ENCODE measurements at places on chromosomes 7 and 10.
A peak's percentile ranks its signal among the peaks of the same experiment; 100 is the strongest.

- DNase-seq = no peak
Observed at GRCh38 chr10:14282276-14282675, 48.4 kb downstream of the FRMD4A start.

DNA sequence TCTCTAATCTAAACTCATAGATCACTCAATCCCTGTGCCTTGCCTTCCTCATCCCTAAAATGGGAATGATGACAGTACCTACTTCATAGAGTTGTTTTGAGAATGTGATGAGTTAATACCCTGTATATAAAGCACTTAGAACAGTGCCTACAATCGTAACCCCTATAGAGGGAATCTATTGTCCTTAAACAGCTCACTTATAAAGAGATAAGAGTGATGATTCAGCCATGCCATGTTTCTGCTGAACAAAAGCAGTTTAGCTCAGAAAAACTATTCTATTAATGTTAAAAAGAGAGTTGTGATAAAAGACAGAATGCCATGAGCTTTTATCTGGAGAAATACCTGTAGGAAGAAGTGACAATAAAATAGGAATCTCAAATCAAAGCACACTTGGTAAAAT is 63.6 kb downstream of the CUBN start:
- no peak for DNase-seq

DNA sequence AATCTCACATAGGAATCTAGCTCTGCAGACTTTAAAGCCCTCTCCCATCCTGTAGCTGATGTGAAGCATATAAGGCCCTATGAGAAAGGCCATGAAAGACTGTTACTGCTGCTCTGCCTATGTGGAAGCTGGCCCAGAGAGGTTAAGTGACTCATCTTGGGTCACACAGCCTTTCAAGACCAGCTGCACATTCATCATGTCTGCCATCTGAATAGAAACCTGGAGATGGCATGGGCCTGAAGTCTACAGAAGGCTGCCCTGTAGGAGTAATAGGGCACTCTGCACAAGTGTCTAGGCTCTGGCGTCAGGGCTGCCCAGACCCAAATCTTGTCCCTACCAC is 59.4 kb upstream of the COL13A1 start:
- no peak for DNase-seq

- no peak for DNase-seq
Observed at GRCh38 chr7:42238709-42239366, 1.8 kb upstream of the GLI3 start.

GRCh38 chr7:5214641-5215040 is 24.6 kb downstream of the WIPI2 start:
- no peak for DNase-seq

DNA sequence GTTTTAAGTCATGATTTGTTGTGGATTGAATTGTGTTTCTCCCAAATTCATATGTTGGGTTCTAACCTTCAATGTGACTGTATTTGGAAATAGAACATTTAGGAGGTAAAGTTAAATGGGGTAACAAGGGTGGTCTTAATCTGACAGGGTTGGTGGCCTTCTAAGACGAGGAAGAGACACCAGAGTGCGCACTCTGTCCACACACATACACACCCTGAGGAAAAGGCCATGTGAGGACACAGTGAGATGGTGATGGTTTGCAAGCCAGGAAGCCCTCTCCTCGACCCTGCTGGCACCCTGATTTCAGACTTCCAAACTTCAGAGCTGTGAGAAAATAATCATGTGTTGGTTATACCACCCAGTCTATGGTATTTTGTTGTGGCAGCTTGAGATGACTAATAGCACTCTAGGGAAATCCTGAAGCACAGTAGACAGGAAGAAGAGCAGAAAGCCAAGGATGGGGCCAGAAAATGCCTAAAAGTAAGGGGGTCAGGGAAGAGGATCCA is 28.0 kb upstream of the SEM1 start:
- DNase-seq = no peak

- DNase-seq = no peak
Observed at GRCh38 chr7:801940-802381, 30.3 kb upstream of the SUN1 start.

DNA sequence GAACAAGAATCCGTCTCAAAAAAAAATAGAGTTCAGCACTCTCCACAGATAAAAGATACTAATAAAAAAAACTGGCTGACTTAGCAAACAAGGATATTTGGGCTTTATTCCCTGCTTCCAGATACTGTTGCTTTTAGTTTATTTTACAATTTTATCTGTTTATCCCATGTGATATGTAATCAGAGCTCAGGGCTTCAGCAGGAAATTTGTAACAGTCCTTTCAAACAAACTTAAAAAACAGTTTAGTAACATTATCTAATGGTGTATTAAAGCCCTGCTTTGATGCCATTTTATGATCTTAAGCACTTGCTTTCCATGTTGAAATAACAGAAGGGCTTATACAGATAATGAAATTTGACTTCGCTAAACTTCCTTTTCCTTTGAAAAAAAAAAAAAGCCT is 28.1 kb downstream of the DCLRE1A start:
- no peak for DNase-seq

GRCh38 chr10:103679096-103679790 is 176.1 kb downstream of the SH3PXD2A start:
- no peak for DNase-seq

DNA sequence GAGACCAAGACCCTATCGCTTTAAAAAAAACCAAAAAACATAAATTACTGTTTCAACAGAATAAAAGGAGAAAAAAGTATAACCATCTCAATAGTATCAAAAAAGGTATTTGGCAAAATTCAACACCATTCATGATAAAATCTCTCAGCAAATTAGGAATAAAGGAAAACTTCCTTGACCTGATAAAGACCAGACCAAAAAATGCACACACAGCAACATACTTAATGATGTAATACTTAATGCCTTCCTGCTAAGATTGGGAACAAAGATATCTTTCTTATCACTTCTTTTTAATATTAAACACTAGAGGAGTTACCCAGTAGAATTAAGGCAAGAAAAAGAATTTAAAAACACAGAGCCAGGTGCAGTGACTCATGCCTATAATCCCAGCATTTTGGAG is 79.3 kb downstream of the CNOT4 start:
- no peak for DNase-seq

- no peak for DNase-seq
Observed at GRCh38 chr7:151795168-151795811, 81.6 kb downstream of the PRKAG2 start.

DNA sequence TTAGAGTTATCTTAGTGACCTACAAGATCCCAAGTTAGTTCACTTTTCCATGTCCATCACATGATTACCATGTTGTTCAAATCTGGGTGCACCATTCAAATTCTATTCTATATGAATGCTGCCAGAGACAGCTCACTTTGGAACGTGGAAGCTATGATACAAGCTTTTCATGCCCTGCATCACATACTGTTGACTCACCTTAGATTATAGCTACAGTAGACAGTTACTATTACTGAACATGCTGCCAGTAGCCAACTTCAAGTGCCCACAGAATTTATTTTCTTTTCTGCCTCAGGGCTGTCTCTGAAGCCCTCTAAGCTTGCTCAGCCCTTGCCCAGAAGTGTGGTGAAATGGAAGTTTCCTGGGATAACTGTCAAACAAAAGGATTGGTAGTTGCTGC is 231.1 kb downstream of the GPR158 start:
- DNase-seq = no peak

DNA sequence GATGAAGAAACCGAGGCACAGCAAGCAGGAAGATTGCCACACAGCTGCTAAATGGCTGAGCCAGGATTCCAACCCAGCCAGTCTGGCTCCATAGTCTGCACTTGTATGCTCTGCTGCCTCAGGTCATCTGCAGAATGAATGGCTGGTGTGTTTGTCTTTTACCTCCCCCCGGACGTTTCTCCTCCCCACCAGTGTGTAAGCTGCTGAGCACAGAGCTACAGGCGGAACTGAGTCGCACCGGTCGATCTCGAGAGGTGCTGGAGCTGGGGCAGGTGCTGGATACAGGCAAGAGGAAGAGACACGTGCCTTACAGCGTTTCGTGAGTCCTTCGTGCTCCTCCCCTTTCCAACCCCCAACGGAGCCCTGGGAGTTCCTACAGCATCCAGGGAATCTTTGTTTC is 2.6 kb downstream of the CNPY4 start:
- DNase-seq = peak; percentile 84

DNA sequence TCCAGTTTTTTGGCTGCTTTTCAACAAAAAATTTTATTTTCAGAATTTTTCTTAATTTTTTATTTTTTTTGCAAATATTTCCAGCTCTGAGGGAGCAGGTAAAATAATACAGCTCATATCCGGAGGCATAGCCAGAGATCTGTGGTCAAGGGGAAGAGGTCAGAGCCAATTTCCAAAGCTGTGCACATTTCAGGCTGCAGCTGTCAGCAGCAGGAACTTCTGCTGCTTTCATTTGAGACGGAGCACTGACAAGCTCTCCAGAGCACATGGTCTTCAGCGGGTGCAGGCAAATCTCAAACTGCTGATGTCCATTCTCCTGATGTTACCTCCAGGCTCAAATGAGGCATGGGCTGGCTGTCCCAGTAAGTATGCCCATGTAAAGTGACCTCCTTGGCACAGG is 31.1 kb downstream of the SLC26A4 start:
- no peak for DNase-seq

- no peak for DNase-seq
Observed at GRCh38 chr10:49569031-49569631, 30.2 kb upstream of the ERCC6 start.

- DNase-seq = no peak
Observed at GRCh38 chr7:127897704-127898454, 133.4 kb downstream of the LRRC4 start.

DNA sequence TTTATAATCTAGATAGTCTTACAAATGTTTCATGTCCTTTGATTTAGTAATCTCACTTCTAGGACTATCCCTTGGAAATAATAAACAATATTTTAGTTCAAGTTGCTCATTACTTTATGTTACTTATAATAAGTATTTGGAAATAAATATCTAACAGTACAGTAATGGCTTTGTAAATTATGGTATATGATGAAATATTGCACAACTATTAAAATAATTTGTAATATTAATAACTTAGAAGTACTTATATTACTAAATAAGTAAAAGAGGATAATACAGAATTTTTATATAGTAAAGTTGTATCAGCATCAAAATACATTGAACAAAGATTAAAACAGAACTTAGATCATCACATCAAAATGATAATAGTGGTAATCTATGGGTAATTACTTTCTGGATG is 41.1 kb downstream of the SP4 start:
- no peak for DNase-seq

GRCh38 chr7:19203686-19204085 is 58.5 kb upstream of the FERD3L start:
- no peak for DNase-seq

GRCh38 chr10:114173603-114173920 is 441 bp downstream of the CCDC186 start:
- DNase-seq = no peak

DNA sequence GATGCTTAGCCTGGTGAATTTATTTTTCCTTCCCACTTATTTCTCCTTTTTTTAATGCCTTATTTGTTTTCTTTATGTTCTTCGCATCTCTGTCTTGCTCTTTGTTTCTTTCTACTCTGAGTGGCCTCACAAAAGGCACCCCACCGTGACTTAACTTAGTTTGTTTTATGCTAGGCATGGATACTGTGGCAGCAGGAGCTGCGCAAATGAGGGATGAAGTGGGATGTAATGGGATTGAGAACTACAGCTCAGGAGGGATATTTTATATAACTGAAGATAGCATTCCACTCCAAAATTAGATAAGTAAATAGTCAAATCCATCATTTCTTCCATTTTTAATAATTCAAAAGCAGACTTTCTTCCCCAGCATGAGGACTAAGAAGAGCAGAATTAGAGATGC is 1.7 kb upstream of the CACNA2D1 start:
- no peak for DNase-seq

DNA sequence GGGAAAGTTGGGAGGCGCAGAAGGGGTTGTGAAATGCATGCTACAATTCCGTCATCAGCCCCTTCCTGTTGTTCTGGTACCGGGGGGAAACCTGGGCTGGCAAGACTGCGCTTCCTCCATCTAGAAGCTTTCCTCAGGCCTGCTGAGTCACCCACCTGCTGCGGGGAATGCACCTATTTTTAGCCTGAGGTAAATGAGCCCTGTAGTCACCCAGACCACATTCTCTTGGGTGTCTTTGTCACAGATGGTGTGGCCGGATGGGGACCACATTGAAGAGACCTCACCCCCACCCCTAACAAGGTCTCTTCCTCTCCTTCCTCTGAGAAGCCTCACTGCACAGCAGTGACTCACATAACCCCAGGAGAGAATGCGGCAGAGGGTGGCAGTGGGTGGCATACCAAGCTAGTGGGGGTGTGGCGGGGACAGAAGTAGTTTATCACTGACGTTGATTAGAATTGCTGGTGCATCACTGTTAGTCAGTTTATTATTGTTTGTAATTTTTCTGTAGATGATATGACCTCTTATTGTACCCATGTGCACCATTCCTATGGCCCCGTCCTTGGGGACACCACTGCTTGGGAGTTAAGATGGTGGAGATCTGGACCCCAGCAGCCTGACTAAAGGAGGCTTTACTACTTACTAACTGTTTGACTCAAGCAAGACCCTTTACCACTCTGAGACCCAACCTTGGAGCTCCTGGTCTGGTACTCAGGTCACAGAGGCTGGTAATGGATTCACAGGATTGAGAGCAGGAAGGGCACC is 83.0 kb upstream of the DUSP5 start:
- no peak for DNase-seq

- DNase-seq = no peak
Observed at GRCh38 chr10:92593619-92594588, 974 bp downstream of the KIF11 start.

- DNase-seq = no peak
Observed at GRCh38 chr10:12081470-12081869, 12.7 kb downstream of the DHTKD1 start.

DNA sequence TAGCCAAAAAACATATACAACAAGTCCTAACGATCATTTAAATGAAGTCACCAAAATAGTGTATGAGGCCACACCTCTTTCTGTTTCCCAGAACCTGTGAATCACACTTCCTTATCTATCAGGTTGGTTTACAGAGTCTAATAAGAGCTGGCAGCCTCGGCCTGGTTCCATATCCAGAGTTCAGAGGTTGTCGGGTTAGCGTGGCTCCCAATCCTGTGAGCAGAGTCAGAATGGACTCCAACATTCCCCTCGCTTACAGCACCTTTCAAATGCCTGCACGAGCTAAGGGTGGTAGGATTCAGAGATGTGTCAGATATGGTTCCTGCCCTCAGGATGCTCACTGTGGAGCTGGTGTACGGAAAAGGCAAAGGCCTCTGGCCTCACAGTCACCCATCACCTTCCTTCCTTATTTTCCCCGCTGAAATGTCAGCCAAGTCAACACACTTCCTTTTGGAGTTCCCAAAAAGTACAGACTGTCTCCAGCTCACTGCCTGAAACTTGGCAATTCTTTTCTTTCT is 6.0 kb downstream of the IL15RA start:
- DNase-seq = no peak

GRCh38 chr7:92837000-92837749 is 802 bp upstream of the CDK6 start:
- no peak for DNase-seq

DNA sequence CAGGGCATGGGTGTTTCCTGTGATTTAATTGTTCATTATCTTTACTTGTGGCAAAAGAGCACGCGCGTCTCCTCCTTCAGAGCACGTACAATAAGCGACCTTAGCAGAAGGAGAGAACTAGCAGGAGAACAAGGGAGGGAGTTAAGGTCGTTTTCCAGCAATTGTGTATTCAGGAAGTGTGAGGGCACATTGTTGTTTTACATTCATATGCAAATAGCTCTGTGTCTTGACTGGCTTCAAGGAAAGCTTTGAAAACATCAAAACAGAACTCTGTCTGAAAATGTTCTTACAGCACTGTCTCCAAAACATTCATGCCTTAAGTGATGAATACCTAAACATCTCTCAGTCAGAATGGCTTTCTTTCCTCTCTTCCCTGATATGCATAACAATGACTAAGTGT is 499.1 kb downstream of the ACTR3B start:
- no peak for DNase-seq

All from NCI-H2081 treated with DMSO at 0.1 percent for 48 hours (cell line).